Glomerular endothelial cell (primary cell): ENCODE measurements at places on chromosomes 2 and 18.

DNA sequence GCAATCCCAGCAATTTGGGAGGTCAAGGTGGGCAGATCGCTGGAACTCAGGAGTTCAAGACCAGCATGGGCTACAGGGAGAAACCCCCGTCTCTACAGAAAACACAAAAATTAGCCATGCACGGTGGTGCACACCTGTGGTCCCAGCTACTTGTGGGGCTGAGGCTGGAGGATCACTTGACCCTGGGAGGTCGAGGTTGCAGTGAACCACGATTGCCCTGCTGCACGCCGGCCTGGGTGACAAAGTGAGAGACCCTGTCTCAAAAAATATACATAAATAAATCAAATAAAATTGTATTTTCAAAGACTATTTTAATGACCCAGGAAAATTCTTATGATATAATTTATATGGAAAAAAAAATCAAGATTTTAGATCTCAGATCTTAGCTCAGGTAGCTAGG lies 191.5 kb downstream of the ZFP36L2 start:
- DNase-seq, result no peak

DNA sequence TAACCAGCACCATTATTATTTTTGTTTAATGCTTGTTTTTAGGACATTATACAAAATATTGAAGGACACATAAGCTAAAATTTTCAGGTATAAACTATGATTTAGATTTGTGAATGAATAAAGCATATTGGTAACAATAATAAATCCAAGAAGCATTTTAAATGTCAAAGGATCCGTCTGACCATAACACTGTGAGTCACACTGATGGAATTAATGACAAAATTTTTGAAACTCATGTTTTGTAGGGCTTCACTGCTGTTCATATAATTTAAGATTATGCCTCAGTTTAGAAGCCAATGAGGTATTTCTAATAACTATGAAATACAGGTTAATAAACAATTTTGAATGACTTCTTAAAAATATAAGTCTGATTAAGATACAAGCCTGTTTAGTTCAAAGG lies 124.6 kb downstream of the TMEFF2 start:
- DNase-seq, result no peak

DNA sequence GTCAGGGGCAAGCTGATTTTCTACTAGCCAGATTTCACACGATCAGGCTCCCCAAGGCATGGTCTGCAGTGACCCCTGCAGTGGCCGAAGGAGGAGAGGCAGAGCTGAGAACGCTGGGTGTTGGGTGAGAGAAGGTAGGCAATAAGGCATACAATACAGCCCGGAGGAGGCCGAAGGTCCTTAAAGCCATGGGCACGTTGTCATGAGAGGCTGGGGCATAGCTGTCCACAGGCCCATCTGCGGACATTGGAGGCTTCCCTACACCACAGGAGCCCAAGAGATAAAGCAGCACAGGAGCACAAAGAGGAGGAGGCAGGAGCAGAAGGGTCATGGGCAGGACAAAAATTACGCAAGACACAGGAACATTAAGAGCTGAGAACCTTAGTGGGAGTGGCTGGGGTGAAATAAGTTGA lies 16.7 kb upstream of the BZW1 start:
- DNase-seq, result no peak

DNA sequence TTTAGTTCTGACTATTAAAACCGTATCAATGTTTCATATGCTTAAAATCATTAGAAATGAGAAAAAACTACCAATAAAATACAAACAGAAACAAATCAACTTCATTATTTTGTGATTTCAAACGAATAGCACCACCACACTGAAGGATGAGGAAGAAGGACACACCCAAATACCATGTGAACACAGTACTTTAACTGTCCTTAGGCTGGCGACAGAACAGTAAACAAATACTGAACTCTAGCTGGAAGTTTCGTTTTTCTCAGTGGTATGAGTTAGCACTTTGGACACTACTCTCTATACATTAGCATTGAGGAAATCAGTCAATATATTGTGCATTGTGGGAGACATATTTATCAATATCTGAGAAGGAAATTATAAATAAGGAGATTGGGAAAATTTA lies 202.4 kb upstream of the AGAP1 start:
- DNase-seq, result no peak

DNA sequence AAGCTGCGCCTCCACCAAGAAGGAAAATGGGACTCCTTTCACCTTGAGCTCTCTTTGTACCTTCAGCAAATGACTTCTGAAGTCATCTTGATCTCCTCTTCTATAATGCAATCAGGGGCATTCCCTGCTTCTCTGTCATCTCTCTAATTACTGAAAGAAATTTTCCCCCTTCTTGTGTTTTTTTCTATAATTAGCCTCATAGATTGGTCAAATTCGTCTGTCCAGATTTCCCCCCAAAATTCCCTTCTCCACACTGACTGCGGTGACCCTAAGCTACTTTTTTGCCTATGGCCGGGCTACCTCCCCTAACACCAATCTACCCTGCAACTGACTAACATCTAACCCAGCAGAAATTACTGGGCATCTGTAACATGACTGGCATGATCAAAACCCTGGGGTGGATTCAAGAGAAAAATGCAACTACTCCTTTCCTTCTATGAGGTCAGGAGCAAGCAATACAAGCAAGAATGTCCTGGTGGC lies 168.6 kb downstream of the BCL2 start:
- DNase-seq, result no peak

- DNase-seq, result no peak
Measured at GRCh38 chr2:49585921-49586320, 431.6 kb upstream of the FSHR start.

DNA sequence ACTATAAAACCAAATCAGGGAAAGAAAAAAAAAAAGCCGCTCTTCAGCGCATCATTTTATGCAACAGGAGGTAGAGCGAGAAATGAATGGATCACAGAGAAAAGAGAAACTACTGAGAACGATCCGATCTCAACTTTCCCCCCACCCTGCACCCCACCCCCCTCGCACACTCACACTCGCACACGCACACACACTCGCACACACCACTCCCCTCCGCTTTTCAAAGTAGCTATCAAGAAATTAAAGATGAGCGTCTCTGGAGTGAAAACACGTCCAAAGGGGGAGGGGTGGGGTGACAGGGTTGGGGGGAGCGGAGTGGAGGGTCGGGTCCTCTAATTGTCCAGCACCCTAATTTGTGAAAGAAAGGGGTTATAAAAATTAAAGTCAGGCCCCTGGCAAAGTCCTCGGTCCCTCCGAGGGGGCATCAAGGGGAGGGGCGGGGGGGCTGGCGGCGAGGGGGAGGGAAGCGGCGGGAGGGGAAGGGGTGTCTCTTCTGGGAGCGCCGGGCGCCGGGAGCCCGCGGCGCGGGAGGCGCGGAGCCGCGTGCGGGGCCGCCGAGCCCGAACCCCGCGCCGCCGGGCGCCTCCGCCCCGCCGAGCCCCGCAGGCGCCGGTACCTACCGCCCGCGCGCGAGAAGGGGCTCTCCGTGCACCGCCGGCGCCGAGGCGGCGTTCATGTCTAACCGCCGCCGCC lies 428 bp downstream of the TCF4 start:
- DNase-seq, result no peak

GRCh38 chr2:20093263-20094141 lies 42.1 kb upstream of the LAPTM4A start:
- DNase-seq, result no peak

DNA sequence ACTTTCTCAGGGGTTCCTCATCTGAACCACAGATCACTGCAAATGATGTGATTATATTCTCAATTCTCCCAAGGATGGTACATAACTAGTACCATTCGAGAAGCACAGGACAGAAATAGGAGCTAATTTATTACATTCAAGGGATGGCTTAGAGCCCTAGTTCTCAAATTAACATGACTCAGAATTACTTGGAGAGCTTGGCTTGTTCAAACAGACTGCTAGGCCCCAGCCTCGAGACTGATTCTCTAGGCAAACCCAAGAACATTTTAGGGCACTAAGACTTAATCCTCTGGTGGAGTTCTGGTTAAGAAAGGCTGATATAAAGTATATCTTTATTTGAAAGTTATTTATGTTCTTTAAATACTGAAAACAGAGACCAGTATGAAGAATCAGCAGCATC lies 35.8 kb downstream of the HIBCH start:
- DNase-seq, result no peak

GRCh38 chr2:23350041-23350791 lies 34.8 kb upstream of the KLHL29 start:
- no peak for DNase-seq

- DNase-seq, result no peak
Measured at GRCh38 chr2:108967757-108968156, 21.3 kb downstream of the EDAR start.

DNA sequence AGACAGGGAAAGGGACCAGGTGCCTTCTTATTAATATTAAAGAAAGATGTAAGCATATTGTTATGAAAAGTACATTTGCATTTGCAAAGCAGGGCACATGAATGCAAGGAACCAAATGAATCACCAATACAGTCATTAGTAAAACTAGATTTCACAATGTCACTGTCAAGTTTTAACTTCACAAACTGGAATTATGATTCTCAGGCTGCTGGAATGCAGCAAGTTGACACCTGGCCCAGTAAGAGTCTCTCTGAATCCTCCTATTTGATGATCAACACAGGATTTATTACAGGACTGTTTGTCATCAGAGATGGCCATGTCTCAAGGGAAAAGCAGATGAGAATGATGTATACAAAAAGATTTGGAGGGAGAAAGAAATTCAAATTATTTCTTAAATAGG lies 72.9 kb upstream of the STK39 start:
- no peak for DNase-seq

DNA sequence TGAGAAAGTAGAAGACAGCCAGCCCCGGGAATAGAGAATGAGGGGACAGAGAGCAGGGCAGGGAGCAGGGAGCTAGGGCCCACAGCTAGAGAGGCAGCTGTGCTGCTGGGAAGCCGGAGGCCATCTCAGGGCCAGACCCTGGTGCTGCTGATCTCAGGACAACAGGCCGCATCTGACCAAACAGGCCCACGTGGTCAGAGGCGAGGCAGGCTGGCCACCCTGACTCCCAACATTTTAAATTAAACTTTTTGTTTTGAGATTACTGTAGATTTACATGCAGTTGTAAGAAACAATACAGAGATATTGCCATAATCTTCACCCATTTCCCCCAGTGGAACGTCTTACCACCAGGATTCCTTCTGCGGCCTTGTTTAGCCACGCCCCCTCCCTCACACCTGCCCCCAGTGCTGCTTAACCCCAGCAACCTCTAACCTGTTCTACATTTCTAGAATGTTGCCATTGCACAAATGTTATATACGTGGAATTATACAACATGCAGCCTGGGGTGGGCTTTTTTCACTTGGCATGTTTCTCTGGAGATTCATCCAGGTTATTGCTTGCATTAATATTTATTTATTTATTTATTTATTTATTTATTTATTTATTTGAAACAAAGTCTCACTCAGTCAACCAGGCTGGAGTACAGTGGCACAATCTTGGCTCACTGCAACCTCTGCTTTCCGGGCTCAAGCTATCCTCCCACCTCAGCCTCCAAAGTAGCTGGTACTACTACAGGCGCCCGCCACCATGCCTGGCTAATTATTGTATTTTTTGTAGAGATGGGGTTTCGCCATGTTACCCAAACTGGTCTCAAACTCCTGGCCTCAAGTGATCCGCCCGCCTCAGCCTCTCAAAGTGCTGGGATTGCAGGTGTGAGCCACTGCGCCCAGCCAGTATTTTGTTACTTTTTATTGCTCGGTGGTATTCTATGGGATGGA lies 48.6 kb upstream of the GPR17 start:
- DNase-seq, result no peak

DNA sequence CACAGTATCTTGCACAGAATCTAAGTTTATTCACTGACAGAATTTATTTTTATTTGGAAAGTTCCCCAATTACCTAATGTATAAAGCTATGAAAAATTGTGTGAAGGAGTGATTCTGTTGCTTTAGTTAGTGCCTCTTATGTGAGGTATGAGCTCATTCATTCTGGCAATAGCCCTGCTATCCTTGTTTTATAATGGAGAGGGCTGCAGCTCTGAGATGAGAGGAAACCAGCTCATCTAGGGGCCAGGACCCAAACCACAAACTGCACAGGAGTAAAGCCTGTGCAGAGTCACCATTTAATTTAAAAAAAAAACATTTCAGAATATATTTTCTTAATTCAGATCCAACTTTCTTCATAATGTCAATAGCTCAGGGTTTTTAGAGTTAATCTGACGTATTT lies 383.0 kb downstream of the TMEM182 start:
- no peak for DNase-seq

DNA sequence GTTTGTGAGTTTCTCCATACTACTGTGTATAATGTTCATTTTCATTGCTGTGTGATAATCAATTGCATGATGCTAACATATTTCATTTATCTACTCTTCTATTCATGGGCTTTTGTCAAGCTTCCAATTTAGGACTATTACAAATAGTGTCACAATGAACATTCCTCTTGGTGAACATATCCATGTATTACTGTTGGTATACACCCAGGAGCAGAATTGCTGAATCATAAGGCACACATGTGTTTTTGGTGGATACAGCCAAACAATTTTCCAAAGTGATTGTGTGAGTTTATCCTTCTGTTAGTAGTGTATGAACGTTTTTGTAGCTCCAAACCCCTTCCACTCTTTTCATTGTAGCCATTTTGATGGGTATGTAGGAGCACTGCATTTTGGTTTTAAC lies 101.6 kb upstream of the COPS8 start:
- DNase-seq, result no peak

GRCh38 chr2:128631698-128632500 lies 313.2 kb upstream of the HS6ST1 start:
- no peak for DNase-seq

GRCh38 chr2:10489842-10490555 lies 41.9 kb upstream of the ODC1 start:
- no peak for DNase-seq

DNA sequence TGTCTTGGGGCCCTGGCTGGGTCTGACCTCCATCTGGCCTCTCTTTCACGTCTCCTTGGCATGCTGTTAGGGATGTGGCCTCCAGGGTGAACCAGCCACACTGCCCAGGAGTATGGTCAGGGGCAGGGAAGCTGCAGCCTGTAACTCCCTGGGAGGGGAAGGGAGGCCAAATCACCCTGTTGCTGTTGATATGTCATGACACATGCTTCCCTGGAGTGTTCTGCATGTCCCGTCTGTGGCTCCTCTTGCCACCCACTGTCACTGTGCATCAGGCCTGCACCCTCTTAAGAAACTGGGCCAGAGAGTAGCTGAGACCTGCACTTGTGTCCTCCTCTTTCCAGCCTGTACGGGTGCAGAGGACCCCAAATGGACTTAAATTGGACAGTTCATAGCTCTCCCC lies 221.3 kb downstream of the FHOD3 start:
- DNase-seq, result no peak
